KBM-7 (cell line): ENCODE measurements at places on chromosomes 7 and 10.
A peak's percentile ranks its signal among the peaks of the same experiment; 100 is the strongest.

GRCh38 chr10:102935939-102936605, 18.0 kb downstream of the CNNM2 start:
- no peak for DNase-seq

- DNase-seq, result no peak
Measured at GRCh38 chr10:27449571-27449970, 54.5 kb upstream of the RAB18 start.

- DNase-seq, result no peak
Measured at GRCh38 chr10:118672766-118673715, 77.6 kb upstream of the PRLHR start.

DNA sequence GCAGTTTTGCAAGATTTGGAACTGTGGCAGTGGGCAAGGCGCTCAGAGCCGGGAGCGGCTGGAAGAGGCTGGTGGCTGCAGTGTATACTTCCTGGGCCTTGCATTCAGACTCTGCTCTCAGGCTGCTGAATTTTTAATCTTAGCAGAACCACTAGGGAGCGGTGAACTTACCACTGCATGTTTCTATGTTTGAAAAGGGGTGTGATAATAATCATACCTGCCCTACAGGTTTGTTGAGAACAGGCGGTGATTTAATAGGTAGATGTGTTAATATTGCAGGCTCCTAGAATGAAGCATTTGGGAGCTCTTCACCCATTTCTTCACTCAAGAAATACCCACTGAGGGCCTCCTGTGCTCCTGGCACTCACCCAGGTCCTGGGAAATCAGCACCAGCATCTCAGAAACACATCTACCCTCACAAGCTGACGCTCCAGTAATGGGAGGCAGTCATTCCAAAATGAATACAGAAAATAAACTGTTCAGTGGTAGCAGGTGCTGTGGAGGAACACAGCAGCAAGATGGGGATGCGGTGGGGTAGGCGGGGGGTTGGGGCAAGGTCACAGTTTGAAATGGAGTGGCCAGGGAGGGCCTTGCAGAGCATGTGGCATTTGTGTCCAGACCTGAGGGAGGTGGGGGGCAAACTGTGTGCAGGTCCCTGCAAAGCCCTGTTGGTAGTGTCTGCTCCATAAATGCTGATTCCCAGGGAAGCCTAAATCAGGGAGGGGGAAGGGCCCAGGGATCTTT, 41.0 kb downstream of the VWA2 start:
- no peak for DNase-seq

DNA sequence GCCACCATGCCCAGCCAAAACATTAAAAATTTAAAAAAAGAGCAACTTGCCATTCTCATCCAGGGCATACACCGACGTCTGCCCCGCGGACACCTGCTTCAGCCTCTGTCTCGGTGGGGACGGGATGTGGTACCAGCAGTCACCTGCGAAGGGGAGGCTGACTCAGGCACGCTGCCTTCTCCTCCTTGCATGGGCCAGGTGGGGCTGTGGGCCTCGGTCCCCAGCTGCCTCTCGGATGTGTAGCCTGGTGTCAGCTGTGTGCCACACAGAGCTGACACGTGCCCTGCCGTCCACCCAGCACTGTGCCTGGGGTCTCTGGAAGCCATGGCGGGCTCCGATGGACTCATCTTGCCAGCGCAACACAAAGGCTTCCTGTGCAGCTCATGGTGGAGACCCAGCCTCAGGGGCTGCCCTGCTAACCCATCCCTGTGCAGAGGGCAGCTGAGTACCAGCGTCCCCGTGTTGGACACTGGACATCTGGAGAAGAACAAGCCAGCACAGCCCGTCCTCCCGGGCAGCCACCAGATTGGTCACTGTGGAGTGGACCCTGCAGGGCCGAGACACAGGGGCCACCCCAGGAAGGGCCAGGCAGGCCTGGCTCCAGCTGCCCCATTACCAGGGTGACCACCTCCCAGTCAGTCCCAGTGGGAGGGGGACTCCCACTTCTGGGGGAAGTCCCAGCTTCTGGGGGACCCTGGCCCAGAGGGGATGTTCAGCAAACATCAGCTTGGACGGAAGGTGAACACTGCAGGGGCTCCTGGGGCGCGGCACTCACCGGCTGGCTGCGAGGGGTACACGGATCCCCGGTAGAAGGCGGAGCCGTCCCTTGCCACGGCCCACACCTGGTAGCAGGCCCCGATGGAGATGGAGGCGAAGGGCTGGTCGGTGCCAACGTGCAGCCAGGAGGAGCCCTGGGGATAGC, 10.6 kb downstream of the BHLHA15 start:
- no peak for DNase-seq

DNA sequence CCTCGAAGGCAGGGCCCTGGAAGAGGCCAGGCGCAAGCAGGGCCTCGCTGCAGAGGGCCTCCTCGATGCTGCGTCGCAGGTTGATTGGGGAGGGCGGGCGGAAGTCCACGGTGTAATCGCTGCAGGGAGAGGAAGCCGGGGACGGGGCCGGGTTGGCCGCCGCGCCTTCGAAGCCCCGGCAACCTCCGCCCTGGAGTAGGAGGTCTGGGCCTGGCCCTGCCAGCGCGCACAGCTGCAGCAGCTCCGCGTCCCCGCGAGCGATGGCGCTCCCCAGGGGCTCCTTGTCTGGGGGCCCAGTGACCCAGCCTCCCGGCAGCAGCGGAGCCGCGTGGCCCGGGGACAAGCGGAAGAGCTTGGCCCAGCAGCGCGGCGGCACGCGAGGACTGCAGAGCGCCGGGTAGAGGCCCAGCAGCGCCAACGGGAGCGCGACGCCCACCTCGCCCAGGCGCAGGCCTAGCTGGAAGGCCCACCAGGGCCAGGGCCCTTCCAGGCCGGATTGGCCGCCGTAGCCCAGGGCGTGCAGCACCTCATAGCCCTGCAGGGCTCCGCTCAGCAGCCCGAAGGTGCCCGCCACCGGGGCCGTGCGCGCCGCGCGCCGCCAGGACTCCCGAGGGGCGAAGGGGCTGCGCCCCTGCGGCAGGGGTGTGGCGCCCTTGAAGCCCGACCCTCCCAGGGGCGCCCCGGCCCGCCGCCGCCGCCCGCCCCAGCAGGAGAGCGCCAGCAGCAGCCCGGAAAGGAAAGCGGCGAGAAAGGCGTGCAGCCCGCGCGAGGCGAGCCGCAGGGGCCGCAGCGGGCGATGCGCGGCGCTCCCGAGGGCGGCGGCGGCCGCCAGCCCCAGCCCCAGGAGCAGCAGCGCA, 7.8 kb upstream of the RBM28 start:
- no peak for DNase-seq

DNA sequence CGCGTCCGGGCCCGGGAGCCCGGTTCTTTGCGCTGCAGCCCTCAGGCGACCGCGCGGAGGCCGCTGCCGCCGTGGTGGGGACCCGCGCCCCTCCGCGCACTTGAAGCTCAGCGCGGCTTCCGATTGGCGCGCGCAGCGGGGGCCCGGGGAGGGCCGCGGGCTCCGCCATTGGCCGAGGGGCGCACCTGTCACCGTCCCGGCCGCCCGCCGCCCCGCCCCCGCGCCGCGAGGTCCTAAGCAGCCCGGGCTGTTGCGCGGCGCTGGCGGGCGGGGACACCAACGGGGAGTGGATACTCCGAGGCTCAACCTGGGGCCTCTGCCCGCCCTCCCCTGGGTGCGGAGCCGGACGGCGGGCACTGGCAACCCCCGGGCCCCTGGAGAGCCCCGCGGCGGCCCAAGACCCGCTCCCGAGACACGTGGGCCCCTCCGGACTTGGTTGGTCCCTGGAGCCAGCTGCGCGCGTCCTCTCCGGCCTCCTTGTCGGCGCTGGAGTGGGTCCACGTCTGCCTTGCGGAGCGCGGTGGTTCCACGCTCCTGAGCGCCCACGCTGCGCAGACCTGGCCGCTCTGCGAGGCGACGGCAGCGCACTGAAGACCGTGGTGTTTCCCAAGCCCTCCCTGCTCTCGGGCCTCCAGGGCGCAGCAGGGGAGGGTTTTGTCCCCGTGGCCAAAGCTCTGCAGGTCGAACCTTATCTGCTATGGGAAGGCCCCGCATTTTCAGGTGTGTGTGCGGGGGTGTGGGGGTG, at the start of gene MNX1:
TSS of gene MNX1 (minus strand) at position 76 of the 745 bp plus-strand sequence. CDS start 313 bp downstream, outside the sequence.
- peak; percentile 84 for DNase-seq

- DNase-seq, result peak; percentile 20
Measured at GRCh38 chr7:69599286-69599954, 1.1 kb downstream of the AUTS2 start.

- no peak for DNase-seq
Measured at GRCh38 chr10:13102002-13102794, 2.2 kb downstream of the OPTN start.

DNA sequence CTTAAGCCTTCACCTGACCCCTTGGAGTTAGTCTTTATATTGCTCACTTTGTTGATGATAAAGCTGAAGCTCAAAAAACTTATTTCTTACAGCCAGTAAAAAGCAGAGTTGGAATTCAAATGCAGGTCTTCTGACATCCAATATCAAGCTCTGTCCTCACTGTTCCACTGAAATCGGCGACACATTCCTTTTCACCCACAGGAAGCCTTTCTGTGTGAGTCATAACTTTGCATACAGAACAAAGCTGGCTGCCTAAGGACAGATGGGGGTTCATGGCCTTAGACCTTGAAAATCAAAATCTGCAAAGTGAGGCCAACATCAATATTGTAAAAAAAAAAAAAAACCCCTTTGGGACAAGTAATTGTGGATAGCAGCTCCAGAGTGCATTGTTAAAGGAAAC, 21.8 kb upstream of the AKR1B1 start:
- DNase-seq, result no peak

GRCh38 chr7:1022801-1023465, 21.4 kb upstream of the GPR146 start:
- DNase-seq, result no peak

GRCh38 chr7:9240001-9240400, 806.6 kb downstream of the NXPH1 start:
- DNase-seq, result no peak

DNA sequence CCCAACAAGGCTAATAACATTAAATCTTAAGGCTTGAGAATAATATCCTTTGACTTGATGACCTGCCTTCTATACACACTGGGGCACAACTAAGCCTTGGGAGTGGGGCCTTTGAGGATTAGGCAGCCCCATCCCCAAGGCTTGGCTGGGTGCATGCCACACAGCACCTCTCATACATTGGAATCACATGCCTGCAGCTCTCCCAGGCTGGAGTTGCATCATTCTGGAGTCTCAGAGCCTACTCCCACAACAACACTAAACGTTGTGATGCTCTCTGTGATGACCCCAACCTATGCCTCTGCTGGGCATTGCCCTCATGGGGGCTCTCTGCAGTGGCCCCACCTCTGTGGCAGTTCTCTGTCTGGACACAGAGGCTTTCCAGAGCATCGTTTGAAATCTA, 31.9 kb upstream of the SGCE start:
- DNase-seq, result no peak

DNA sequence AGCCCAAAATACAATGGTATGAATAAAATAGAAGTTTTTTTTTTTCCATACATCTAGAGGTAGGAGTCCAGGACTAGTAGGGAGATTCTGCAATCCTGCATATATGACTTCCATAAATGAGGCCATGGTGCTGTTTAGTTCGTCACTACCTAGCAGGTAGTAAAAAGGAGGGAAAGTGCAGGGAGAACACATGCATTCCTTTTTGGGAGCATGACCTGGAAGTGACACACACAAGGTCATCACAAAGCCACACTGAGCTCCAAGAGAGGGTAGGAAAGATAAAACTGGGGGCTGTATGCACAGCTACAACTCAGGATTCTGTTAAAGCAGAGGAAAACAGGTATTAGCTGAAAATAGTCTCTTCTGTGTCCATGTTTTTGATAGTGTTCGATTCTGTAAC, 2.2 kb downstream of the CROT start:
- no peak for DNase-seq

GRCh38 chr7:35336444-35336843, 82.5 kb upstream of the TBX20 start:
- no peak for DNase-seq

DNA sequence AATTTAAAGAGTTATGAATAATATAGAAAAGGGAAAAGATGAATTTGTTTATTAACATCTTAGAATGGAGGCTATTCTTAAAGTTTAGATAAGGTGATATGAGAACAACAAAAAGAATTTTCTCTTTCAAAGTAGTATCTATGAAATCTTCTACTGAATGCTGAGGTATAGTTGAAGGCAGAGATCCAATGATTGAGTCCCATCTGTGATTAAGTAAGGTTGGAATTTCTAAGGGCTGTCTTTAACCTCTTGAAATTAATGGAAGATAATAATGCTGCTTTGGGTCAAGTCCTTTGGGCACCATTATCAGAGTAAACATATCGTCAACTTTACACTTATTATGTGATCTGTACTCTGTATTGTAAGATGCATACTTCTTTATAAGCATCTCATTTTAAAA, 307.9 kb downstream of the PRKG1 start:
- DNase-seq, result no peak

GRCh38 chr10:23146258-23146657, 45.9 kb upstream of the PTF1A start:
- DNase-seq, result no peak

DNA sequence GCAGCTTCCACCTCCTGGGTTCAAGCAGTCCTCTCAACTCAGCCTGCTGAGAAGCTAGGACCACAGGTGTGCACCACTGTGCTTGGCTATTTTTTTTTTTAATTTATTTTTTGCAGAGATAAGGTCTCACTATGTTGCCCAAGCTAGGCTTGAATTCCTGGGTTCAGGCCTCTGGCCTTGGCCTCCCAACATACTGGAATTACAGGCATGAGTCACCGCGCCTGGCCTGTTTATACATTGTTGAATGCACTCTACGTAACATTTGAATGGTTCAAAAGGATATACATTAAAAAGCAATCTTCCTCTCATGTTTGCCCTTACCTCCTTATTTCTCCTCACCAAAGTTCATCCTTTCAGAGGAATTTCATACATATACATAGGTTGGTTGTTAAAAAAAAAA, 7.2 kb upstream of the SNX10 start:
- no peak for DNase-seq

- no peak for DNase-seq
Measured at GRCh38 chr7:130292682-130293257, at the start of gene CPA4. Gene CPA4 (plus strand): TSS chr7:130293161. CDS start chr7:130293181, 20 bp downstream.

DNA sequence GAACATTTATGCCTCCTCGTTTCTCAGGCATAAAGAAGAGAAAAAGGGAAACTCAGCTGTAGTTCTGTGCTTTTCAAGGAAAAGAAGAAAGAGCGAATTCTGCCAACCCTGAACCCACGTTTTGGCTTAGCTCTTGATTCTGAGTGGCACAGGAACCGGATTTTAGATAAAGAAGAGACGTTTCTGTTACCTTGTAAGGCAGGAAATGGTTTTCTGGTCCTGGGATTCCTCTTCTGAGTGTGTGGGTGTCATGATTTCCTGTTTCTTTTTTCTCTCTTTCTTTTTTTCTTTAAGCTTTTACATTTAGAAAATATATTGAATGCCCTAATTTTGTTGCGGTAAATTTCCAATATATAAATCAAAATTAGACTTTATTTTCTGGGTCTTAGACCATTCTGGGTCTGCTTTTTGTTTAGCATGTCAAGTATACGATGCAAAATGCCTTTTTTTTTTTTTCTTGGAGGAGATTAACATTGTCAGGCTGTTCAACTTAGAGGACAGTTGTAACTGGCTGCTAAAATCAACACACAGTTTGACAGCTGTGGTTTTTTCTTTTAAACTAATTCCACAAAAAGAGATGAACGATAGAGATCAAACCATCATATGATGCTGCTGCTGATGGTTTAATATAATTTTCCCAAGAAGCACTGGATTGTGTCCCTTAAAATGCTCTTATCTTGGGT, 190.8 kb downstream of the GATA3 start:
- DNase-seq, result no peak
